ENCODE measurements at places on chromosomes 2 and 18. TPM values are rescaled to one million over a fixed set of nuclear protein-coding genes. Genes with fewer than 3 reads are reported as not detected.

Gene SCG2
- 0.48 TPM for total RNA-seq

Gene SULT6B1
- not detected for total RNA-seq

Gene ALK
- not detected for total RNA-seq

Gene MAPK4
- total RNA-seq: not detected

Gene ALLC
- not detected for total RNA-seq

Gene VSNL1
- not detected for total RNA-seq

Gene ITGB6
- total RNA-seq: 24.3 TPM

Gene GCG
- total RNA-seq: not detected

Gene PKDCC
- 3.9 TPM for total RNA-seq

Gene GPAT2
- 11.0 TPM for total RNA-seq

Gene ZEB2
- 0.95 TPM for total RNA-seq

Gene PSD4
- 29.6 TPM for total RNA-seq

Gene SERPINB12
- total RNA-seq: not detected

Gene KCNF1
- total RNA-seq: 1.0 TPM

Gene DOK1
- 15.0 TPM for total RNA-seq

Gene ICOS
- total RNA-seq: not detected

Gene HOXD8
- total RNA-seq: 0.39 TPM

Gene COLEC11
- total RNA-seq: 2.4 TPM

Gene TUBA3E
- total RNA-seq: not detected

Gene RHOB
- 39.3 TPM for total RNA-seq

Gene CCDC74B
- total RNA-seq: 1.9 TPM

Gene NFATC1
- total RNA-seq: 2.9 TPM

Gene DCDC2C
- not detected for total RNA-seq

Gene TMEM198
- total RNA-seq: 5.8 TPM
